Stomach (tissue), 19 donors: ENCODE measurements at places on chromosomes 6 and 20. TPM values are rescaled to one million over a fixed set of nuclear protein-coding genes. Genes with fewer than 3 reads are reported as not detected.

SMIM26 gene
- 178 TPM for polyA plus RNA-seq

CDH4 gene
- polyA plus RNA-seq = 0.15 TPM

SAMD5 gene
- 3.7 TPM for polyA plus RNA-seq

OOEP gene
- 0.18 TPM for polyA plus RNA-seq

ZBP1 gene
- polyA plus RNA-seq = 0.37 TPM

BPIFB4 gene
- not detected for polyA plus RNA-seq

SAYSD1 gene
- 6.6 TPM for polyA plus RNA-seq

TGM6 gene
- not detected for polyA plus RNA-seq

SYCP2L gene
- polyA plus RNA-seq = not detected

MACROD2 gene
- polyA plus RNA-seq = 1.00 TPM

FRMD1 gene
- 5.6 TPM for polyA plus RNA-seq

GRCh38 chr20:36246401-36246800, 10.1 kb downstream of the AAR2 start:
- DNase-seq = no peak

- no peak for DNase-seq
Observed at GRCh38 chr6:11229655-11230046, 2.8 kb downstream of the NEDD9 start.

DNA sequence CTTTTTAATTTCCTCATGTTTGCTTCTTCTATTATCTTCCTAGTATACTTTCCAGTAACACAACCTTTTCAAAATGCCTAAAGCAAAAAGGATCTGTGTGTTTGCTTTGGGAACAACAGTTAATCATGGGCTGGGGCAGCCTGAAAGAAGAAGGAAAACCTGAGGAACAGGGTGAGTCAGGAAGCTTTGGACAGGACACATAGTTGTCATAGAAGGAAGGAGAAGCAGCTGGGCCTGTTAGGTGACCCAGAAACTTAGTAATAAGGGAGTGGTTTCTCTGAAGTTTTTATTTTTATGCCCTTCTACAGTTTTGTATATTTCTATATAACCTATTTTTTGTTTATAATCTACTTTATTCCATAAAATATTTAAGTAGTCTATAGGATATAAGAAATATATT, 61.4 kb downstream of the CD24 start:
- DNase-seq = peak; percentile 61

DNA sequence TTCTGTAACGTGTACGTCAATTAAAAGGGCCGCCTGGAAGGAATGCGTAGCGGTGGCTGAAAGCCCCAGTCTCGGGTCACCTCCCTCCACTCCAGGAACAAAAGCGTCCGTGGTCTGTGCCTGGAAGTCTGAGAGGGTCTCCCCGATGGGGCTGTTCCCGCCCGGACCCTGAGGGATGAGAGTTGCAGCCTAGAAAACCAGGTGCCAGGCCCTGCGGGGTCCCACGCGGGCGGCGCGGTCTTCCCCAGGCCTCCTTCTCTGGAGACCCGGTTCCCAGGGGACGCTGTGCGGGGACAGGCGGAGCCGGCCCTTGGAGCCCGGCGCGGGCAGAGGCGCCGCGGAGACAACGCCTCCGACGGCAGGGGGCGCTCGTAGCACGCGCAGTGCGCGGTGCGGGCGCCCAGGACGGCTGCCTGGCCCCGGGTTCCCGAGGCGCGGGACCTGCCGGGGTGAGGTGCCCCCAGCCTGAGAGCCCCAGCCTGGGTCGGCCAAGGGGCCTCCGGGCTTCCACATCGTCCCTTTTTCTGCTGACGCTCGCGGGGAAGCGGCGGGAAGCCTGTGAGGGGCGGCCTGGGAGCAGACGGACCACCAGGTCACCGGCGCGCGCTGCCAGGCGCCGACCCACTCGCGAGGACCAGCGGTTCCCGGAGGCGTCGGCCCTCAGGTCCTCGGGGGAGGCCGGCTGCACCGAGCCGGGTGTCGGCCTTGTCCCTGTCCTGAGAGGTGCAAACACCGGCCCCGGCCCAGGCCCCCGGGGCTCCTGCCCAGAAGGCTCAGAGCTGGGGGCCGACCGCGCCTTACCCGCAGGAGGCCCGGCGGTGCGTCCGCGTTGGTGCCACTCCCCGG, 5.3 kb upstream of the FOXC1 start:
- peak; percentile 70 for DNase-seq

DNA sequence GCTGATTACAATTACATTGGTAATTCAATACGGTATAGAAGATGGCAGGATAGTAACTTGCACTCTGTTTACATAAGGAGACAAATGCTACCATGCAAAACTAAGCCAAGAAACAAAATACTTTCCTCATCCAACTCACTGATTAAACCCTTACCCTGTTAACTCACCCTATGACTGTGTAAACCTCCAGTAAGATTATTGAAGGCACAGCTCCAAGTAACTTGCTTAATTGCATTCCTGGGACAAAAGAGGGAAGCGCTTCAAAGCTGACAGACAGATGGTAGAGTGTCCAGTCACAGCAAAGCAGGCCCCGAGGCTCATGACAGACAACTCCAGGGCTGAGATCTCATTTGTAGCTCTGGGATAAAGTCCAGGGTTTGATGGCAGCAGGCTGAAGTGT, 6.9 kb upstream of the KIF16B start:
- no peak for DNase-seq

GRCh38 chr6:147214248-147215227, 10.3 kb downstream of the STXBP5 start:
- no peak for DNase-seq

DNA sequence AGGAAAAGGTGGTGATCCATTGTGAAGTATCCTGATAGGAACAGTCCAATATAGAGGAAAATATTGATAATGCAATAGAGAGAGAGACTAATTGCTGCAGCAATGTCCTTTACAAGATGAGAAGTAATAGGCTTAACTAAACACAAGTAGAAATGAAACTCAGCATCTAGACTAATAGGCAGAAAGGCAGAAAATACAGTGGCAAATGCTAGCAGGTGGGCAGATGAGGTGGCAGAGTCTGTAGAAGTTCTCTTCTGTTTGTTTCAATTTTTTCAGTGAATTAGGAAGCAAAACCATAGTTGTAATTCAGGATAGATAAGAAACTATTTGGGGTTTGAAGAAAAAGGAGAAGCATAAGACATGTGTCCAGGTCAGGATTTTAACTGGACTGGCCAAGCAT, 236.7 kb upstream of the HS3ST5 start:
- no peak for DNase-seq

GRCh38 chr6:25995507-25995906, 32.9 kb downstream of the TRIM38 start:
- DNase-seq = no peak

DNA sequence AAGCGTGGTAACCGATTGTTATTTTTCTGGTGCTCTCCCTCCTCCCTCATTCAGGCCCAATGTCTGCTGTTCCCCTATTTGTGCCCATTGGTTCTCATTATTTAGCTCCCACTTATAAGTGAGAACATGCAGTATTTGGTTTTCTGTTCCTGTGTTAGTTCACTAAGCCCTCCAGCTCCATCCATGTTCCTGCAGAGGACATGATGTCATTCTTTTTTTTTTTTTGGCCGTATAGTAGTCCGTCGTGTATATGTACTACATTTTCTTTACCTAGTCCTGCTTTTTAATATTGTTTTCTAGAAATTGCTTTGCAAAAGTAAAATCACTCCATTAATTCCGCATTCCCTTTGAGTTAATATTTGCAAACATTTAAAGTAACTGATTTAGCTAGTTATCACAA, 23.1 kb downstream of the ZNF451 start:
- no peak for DNase-seq

- DNase-seq = no peak
Observed at GRCh38 chr6:145968051-145968450, 3.9 kb upstream of the SHPRH start.

DNA sequence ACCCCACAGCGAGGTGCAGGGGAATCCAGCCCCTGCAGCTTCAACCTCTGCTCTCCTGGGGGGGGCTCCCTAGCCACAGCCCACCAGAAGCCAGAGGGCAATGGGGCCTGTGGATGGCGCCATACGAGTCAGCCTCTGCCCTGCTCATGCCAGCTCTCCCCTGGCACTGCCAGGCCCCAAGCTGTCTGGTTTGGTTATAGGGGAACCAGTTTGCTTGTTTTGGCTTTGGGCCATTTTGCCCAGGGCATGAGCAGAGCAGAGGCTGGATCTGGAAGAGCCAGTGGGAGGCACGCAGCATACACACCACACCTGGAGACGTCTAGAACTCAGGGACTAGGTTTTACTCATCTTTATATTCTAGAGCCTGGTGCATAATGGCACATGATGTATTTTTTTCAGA, 66.7 kb upstream of the SLC22A16 start:
- no peak for DNase-seq

GRCh38 chr6:104580452-104580851, 279.3 kb downstream of the HACE1 start:
- no peak for DNase-seq

- no peak for DNase-seq
Observed at GRCh38 chr6:109342506-109342905, 39.8 kb downstream of the CD164 start.

DNA sequence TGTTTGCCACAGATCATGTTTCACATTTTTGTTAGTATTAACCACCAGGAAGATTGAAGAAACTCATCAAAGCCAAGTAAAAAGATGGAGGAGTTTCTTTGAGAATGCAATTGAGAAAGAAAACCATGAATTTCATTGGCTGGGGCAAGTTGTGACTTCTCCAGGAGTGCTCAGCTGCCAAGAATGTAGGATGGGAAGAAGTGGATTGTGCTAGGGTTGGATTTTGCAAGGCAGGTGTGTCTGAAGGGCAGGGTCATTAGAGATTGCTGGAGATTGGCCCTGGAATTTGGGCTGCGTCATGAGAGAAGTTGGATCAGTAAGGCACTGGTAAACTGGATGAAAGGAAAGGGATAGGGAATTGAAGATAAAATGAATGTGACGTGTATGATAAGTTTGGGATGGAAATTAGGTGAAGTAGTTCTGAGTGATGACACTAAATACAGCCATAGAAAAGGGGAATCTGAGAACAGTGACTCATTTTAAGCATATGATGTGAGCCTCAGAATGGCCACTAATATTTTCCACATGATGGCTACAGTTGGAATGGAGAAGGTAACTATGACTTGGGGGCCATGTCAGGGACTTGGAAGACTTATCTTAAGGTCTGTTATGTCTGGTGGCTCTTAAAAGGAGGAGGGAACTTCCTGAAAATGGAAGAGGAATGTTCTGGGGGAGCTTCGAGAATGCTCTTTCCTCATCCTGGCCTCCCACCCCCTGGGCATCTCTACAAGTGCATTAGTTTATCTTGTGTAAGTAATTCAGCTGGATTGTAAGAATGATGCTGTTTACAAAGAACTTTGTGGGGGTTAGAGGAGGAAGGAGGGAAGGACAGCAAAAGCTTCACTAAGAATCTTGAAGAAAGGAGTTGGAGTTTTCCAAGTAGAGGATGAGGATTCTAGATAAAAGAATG, 27.8 kb upstream of the ERVFRD-1 start:
- no peak for DNase-seq

DNA sequence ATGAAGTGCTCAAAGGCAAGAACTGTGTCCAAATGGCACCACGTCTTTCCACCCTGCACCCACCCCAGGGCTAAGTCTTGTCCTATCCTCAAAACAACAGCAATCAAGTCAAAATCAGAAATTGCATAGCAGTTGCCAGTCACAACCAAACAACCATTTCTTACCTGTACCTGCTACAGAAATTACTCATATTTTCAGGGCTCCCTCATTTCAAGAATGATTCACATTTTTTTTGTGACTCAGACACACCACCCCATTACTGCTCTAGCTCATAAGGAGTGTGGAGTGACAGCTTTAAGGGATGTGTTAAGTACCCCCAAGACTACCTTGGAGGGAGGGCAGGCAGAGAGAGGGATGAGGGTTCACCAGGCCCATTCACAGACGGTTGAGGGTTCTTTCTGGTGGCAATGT, 111.7 kb downstream of the TRERF1 start:
- DNase-seq = no peak

- no peak for DNase-seq
Observed at GRCh38 chr6:145977881-145978280, 13.7 kb upstream of the SHPRH start.

- DNase-seq = no peak
Observed at GRCh38 chr6:95489185-95489863, 88.0 kb upstream of the MANEA start.

- peak; percentile 49 for DNase-seq
Observed at GRCh38 chr20:45305262-45305661, 1.4 kb upstream of the RBPJL start.

GRCh38 chr6:110523451-110524021, 47.1 kb upstream of the SLC22A16 start:
- no peak for DNase-seq

DNA sequence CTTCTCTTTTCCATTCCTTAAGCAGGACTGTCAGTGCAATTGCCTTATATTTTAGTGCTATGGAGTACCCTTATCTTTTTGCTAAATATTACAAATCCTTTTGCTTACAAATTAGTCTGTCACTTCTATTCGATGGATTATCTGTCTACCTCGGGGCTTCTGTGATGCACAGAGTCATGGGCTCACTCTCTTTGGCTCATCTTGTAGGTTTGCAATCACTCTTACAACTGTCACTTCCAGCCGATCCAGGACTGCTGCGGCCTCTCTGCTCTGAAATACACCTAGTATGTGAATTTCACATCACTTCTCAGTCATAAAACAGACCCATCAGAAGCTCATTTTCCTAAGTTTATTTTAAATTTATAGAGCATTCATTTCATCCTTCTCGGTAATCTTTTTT, 293.2 kb upstream of the QKI start:
- DNase-seq = no peak

DNA sequence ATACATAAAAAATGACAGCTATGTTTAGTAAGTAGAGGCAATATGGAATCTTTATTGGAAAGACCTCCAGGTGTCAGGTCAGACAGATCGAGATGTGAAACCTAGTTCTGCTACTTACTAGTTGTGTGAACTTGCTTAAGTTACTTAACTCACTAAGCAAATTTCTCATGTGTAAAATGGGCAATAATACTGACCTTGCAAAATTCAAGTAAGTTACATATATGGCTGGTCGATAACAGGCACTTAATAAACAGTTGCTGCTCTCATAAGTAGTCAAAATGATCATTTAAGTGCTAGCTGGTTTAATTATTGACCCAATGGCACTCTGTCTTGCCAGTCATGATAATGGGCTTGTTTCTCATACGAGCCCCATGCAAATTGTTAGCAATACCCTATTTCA, 46.0 kb downstream of the VGLL2 start:
- DNase-seq = no peak

- no peak for DNase-seq
Observed at GRCh38 chr6:141097471-141097870, 1035.3 kb upstream of the GJE1 start.

DNA sequence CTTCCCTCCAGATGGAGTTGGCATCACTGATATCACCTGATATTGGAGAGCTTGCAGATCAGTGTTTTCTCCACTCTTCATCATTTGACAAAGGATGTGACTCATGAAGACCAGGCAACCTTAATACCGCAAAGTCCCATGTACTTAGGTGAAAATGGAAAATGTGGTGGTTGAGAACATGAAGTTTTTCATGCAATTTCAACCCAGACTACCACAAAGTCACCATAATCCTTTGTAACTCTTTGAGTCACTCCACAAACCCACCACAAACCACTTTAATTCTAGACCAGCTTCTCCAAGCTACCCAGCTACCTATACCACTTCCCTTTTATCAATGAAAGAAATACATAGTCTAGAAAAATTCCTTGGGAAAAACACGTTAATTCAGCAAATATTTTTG, 7.1 kb downstream of the NHLRC1 start:
- DNase-seq = no peak

GRCh38 chr6:89084954-89085353, 4.4 kb downstream of the PNRC1 start:
- no peak for DNase-seq

- peak; percentile 39 for DNase-seq
Observed at GRCh38 chr6:122072014-122072647, 327.3 kb upstream of the HSF2 start.

- peak; percentile 51 for DNase-seq
Observed at GRCh38 chr6:16398587-16398986, 160.2 kb downstream of the GMPR start.
